ENCODE measurements at places on chromosomes 12 and 14. TPM values are rescaled to one million over a fixed set of nuclear protein-coding genes. Genes with fewer than 3 reads are reported as not detected.

Gene SERPINA6
- 0.69 TPM for total RNA-seq

Gene MPHOSPH9
- total RNA-seq = 8.5 TPM

Gene PAN2
- total RNA-seq = 13.2 TPM

Gene ACRBP
- total RNA-seq = 0.71 TPM

Gene IGFBP6
- 82.6 TPM for total RNA-seq

Gene IL22
- not detected for total RNA-seq

Gene TRHDE
- total RNA-seq = 3.4 TPM

Gene LRRC10
- not detected for total RNA-seq

Gene TMEM119
- total RNA-seq = not detected

Gene RPGRIP1
- not detected for total RNA-seq

Gene IL23A
- not detected for total RNA-seq

Gene VWF
- total RNA-seq = 108 TPM
